ENCODE measurements at places on chromosomes 12 and 14.
A peak's percentile ranks its signal among the peaks of the same experiment; 100 is the strongest.

GRCh38 chr12:22615963-22616501, 8.9 kb upstream of the ETNK1 start:
- no peak for DNase-seq

DNA sequence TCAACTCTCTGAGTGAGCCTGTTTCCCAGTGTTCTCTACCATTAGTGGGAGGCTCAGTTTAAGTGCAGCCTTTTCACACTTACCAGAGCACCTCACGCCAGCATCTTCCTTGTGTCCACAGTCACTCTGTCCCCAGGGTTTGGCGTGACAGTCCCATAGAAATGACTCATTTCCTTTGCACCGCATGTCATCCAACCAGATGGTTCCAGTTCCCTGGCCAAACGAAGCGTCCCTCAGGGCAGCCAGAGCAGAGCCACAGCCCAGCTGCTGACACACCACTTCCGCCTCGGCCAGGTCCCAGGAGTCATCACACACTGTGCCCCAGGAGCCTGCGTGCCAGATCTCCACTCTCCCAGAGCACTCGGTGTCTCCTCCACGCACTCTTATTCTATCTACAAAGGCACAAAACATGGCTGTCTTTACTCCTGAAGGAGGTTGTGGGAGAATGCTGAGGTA, 65.4 kb downstream of the ACSM4 start:
- DNase-seq = no peak

DNA sequence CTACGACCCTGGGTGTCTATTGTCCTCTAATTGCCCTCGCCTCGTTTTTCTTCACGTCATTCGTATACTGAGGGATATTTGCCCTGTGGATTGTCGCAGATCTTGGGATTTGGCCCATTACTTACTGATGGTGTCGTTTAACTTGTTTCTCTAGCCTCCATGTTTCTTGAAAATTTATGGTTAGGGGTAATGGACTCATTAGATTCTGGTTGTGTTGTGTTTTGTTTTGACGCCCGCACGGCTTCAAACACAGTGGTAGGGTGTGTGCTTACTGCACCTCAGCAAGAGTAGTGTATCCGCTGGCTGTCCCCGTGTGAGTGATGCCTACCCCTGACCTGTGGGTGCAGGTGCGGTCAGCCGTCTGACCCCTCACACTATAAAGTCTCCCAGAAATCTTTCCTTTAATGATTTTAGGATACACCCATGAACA, 874 bp upstream of the RNU6-8 start:
- DNase-seq = peak; percentile 38

DNA sequence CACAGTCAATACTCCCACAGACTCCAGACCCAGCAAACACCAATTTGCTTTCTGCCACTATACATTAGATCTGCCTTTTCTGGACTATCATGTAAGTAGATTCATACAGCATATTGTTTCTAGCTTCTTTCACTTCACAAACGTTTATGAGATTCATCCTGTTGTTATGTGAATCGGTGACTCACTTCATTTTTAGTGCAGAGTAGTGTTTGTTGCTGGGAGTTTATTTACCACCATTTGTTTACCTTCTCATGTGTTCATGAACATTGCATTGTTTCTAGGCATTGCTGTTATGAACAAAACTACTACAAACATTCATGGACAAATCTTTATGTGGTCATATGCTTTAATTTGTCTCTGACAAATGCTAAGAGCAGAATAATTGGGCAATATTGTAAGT, 807.8 kb upstream of the TMEM132C start:
- no peak for DNase-seq

DNA sequence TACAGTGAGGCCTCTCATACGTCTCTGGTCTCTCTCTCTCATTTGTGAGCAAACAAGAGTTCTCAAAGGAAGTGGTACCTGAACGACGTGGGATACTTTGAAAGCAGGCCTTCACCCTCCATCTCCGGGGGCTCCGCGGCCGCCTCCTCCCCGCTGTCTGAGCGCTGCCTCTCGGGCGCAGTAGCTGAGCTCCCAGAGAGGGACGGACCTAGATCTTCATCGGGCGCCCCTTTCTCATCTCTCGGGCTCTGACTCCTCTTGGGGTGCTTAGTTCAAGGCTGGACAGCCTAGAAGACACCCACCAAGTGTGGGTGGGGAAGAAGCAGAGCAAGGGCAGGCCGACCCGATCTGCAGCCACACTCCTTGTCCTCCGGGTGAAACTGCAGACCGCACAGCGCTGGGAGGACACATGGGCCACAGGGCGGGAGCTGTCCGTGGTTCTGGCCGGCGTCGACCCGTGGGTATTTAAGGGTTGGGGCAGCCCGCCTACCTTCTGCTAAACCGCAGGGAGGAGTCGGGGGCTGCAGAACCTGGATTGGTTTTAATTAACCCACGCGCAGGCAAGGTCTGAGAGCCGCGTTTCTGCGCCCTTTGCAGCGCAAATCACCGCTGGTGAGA, 92.7 kb downstream of the PAH start:
- DNase-seq = no peak

- DNase-seq = no peak
Observed at GRCh38 chr12:17976202-17976601, 113.8 kb downstream of the RERGL start.

DNA sequence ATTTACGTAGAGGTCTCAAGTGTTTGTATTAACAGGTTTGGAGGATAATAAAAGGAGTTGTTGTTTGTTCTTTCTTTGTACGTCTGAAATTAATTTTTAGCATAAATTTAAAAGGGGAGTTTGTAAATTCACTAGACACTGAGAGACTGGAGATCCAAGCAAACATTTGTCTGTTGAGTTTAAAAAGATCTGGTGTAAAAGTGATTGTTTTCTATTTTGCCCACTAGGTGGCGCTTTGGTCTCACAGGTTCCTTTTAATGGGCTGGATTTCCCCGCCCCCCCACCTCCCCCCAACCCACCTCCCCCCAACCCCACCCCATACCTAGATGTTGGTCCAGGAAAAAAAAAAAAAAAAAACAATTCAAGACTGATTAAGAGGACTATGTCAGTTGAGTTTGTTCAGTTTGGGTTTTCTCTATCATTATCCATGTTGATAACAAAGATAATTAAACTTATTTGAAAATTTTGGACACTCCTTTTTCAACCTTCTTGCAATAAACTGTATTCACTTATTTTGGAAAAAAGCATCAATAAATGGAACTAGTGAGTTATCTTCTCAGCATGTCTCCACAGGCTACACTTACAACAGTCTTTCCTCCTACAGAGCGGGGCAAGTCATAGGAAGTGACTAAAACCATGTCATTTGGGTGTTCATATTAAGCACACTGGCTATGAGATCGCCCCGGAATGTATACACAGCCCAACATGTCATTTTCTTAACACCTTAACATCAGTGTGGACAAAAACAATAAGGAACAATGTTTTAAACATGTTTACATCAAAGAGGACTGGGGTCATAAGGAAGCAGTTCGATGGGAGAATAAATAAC, 841.1 kb downstream of the NRXN3 start:
- DNase-seq = peak; percentile 26

- DNase-seq = no peak
Observed at GRCh38 chr12:65019696-65020234, 101.3 kb downstream of the WIF1 start.

DNA sequence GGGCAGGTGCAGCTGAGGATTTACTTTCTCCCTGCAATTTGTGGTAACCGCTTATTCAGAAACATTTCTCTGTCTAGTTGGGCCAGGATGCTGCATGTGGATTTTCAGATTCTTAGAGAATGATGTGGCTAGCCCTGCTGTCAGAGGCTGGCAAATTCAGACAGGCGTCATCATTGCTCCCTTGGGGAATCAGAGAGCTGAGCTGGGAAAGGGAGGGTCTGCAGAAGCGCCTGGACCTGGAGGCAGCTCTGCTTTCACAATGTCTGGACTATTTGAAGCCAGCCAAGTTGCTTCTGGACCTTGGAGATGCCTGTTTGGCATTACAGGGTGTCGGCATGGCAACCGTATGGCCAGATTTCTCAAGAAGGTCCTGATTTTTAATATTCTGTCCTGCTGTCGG, 3.4 kb downstream of the GALNT16 start:
- no peak for DNase-seq

GRCh38 chr14:29740491-29740890, 187.2 kb downstream of the PRKD1 start:
- DNase-seq = no peak

GRCh38 chr12:41514021-41514777, 326.1 kb downstream of the PDZRN4 start:
- no peak for DNase-seq

GRCh38 chr14:80212023-80212397, 706 bp upstream of the DIO2 start:
- no peak for DNase-seq

- DNase-seq = no peak
Observed at GRCh38 chr14:105888151-105888550, 361.8 kb downstream of the TMEM121 start.

Measured in NCI-H748 treated with DMSO at 0.1 percent for 48 hours (cell line).